ENCODE measurements at places on chromosomes 2 and 18. TPM values are rescaled to one million over a fixed set of nuclear protein-coding genes. Genes with fewer than 3 reads are reported as not detected.
A peak's percentile ranks its signal among the peaks of the same experiment; 100 is the strongest.

- H3K27me3 ChIP-seq = peaks cover 82% of the 10 kb centered on the region
- no peak within 1 kb of the TSS for H3K27ac ChIP-seq
- peak; percentile 79 for DNase-seq
- peaks cover 4% of the 10 kb centered on the region for H3K36me3 ChIP-seq
These were observed at the start of gene ONECUT2 for GRCh38 chr18:57434536-57435494. TSS of gene ONECUT2 (plus strand) at chr18:57435374. CDS start at chr18:57435717, 343 bp downstream.

GRCh38 chr2:73415906-73416305, 30.3 kb downstream of the ALMS1 start:
- no peak for DNase-seq
- no peak overlapping the region for H3K4me3 ChIP-seq
- no peak overlapping the region for H3K27ac ChIP-seq
- peaks cover 6% of the 10 kb centered on the region for H3K4me1 ChIP-seq
- H3K27me3 ChIP-seq = no peaks in the 10 kb centered on the region

DNA sequence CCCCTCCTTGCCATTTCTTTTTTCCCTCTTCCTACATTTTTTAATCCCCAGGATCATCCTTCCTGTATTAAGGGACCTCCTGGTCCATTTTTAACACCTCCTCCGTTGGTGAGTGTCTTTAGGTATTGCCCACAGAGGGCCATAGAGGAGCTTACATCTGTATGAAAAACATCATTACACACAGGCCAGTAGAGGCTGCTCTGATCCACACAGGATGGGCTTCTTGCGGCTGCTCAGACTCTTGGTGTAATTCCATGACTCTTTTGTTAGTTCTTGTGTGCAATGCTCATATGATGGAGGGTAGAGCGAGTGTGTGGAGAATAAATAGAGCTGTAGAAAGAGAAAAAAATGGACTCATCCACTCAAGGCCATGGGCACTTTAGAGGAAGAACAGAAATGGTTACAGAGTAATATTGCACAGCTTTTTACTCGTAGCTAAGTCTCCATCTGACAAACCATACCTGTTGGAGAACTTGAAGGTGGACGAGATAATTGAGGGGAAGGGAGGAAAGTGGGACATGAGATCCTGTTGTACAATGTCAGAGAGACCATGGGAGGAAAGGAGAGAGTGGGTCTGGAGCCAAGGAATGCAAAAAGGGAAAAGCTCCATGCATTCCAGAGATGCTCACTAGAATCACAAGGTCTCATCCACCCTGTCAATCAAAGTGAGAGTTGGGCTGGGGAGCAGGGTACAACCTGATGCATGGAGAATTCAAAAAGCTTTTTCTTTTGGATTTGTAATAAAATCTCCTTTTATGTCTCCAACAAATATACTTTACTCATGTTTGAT, 129.7 kb upstream of the TNP1 start:
- H3K4me3 ChIP-seq = no peak overlapping the region
- H3K27me3 ChIP-seq = peaks cover 1% of the 10 kb centered on the region
- H3K36me3 ChIP-seq = no peaks in the 10 kb centered on the region
- no peak for DNase-seq
- no peak overlapping the region for H3K27ac ChIP-seq

- no peak overlapping the region for H3K4me3 ChIP-seq
- H3K27me3 ChIP-seq = no peaks in the 10 kb centered on the region
- H3K4me1 ChIP-seq = no peaks in the 10 kb centered on the region
These were observed 199.2 kb downstream of the TNS1 start for GRCh38 chr2:217803653-217803960.

DNA sequence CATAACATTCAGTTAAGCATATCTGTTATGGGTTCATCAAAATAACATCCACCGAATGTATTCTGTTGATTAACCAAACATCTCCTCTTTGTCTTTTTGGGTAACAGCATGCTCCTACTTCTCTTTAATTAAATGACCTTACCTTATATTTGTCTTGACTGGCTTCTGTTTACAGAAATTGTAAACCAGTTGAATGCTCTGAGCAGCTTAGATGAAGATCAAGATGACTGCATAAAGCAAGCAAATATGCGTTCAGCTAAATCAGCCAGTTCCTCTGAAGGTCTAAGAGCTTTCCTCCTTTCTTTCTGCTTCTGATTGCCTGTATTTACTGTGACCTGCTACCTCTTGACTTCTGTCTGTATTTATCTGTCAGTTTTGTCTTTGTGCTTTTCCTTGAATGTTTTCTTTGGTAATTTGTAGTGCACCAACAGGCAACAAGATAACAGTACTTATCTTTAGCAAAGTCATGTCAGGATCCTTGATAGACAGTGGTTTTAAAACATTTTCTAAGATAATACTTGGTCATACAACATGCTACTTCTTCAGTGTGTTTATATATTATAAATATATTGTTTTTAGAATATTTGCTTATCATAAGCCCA, 152.8 kb downstream of the EHBP1 start:
- no peaks in the 10 kb centered on the region for H3K4me1 ChIP-seq
- H3K36me3 ChIP-seq = peaks cover 4% of the 10 kb centered on the region
- no peak for DNase-seq
- no peaks in the 10 kb centered on the region for H3K27me3 ChIP-seq
- H3K4me3 ChIP-seq = no peak overlapping the region

GRCh38 chr2:69149631-69150215, 136.7 kb downstream of the ANTXR1 start:
- H3K27ac ChIP-seq = no peak overlapping the region
- no peaks in the 10 kb centered on the region for H3K4me1 ChIP-seq
- H3K4me3 ChIP-seq = no peak overlapping the region
- H3K36me3 ChIP-seq = no peaks in the 10 kb centered on the region

- H3K4me3 ChIP-seq = no peak overlapping the region
- H3K27ac ChIP-seq = no peak overlapping the region
- H3K27me3 ChIP-seq = peaks cover 9% of the 10 kb centered on the region
These were observed 73.6 kb downstream of the ZNF521 start for GRCh38 chr18:25278394-25278793.

GRCh38 chr2:49049161-49049560, 105.2 kb downstream of the FSHR start:
- H3K4me1 ChIP-seq = no peaks in the 10 kb centered on the region
- H3K4me3 ChIP-seq = no peak overlapping the region
- H3K27me3 ChIP-seq = no peaks in the 10 kb centered on the region
- no peak for DNase-seq

DNA sequence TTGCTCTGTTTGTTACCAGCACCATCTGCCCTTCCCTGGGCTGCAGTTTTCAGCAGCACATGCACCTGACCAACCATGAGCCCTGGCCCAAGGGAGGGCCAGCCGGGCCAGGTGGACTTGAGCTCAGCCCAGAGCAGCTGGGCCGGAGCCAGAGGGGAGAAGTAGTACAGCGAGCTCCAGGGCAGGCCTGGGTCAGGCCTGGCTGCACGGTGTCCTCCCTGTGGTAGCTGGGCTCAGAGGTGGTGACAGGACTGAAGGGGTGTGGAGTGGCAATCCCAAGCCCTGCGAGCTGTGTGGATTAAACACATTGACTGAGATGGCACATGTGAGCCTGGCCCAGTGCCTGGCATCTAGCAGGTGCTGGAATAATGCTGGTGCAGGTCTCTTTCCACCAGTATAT, 222.2 kb downstream of the GLI2 start:
- H3K36me3 ChIP-seq = no peaks in the 10 kb centered on the region
- no peak for DNase-seq
- H3K4me3 ChIP-seq = no peak overlapping the region
- H3K4me1 ChIP-seq = no peaks in the 10 kb centered on the region

AGXT gene
- not detected for total RNA-seq

GALR1 gene
- not detected for total RNA-seq

HRH4 gene
- total RNA-seq = not detected

TEX44 gene
- total RNA-seq = not detected

LIMS1 gene
- 48.1 TPM for total RNA-seq

AAMP gene
- 82.8 TPM for total RNA-seq

QPCT gene
- 0.56 TPM for total RNA-seq

ABCB11 gene
- not detected for total RNA-seq
